ENCODE measurements at places on chromosomes 13 and 19. TPM values are rescaled to one million over a fixed set of nuclear protein-coding genes. Genes with fewer than 3 reads are reported as not detected.

Gene NLRP5
- total RNA-seq, result not detected

DNA sequence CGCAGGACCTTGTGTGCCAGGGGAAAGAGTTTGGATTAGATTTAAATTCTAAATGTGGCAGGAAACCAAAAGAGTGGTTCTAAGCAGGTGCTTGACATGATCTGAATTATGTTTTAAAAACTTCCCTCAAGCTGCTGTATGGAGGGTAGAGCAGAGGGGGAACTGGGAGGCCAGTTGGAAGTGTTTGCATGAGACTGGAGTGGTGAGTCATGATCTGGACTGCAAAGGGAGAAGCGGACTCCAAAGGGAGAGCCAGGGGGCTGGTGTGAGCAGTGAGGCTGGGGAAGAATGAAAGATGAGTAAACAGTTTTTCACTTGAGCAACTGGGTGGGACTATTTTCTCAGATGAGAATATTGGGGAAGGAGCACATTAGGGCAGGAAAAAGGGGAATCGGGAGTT, 206.1 kb downstream of the DNAJC15 start:
- no peak for DNase-seq

DNA sequence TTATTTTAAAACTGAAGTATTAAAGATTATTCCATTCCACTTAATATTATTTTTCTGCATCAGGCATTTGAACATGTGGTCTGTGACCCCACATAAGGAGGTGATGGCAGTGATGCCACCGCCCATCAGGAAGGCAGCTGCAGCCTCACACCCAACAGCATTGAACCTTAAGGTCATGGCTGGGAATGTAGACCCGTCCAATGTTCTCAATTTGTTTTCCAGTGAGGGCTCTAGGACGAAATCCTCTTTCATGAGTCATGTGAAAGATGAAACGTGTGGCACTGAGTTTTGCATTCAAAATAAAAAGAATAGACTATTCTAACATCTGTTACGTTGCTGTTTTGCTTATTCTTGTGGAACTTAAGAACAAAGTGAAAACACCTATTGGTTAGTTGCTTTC, 74.5 kb upstream of the ANKRD10 start:
- DNase-seq, result no peak

- peak; percentile 56 for DNase-seq
These were observed 250 bp downstream of the SPRY2 start for GRCh38 chr13:80340651-80341100.

Gene GNG7
- 4.2 TPM for total RNA-seq

DNA sequence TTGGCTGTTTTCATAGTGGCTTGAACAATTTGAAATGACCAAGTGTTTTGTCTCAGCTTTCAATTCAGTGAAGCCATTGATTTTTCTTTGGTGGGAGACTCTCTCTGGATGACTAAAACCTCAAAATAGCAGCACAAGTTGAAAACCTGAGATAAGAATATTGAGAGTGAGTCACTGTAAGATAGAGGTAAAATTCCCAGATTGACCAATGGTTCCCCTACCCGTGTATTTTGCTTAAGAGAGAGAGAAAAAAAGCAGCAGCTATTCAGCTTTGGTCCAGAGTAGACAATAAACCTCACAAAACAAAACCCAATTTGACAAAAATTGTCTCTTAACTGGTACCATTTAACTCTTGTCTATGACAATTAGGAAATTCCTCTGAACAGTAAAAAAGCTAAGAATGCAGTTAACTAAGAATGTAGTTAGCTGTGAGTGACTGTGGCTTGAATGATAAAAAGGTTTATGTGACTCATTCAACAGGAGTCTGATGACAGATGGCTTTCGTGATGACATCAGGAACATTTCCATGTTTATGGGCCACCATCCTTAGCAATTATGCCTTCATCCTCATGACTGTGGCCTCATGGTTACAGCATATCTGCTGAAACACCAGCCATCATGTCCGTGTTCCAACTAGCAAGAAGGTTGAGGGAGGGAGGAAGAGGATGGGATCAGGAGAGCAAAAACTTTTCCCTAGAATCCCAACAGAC, 356.9 kb downstream of the NDFIP2 start:
- no peak for DNase-seq

Gene LILRA6
- not detected for total RNA-seq

DNA sequence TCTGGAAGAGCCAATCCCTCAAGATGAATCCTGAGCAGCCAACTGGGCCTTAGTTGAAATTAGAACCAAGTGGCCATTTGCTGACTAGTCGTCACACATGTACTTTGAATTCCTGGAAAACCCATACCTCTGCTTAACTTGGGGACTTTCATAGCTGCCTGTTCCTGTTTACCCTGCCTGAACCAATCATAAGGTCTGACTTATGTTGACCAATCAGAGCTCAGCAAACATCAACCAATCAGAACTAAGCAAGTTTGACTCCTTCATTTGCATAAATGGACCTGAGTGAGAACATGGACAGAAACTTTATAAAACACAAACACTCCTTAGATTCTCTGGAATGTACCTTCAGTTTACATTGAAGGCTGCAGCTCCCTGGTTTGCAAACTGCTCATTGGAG, 50.8 kb downstream of the LATS2 start:
- DNase-seq, result no peak

Gene CEACAM4
- not detected for total RNA-seq

- DNase-seq, result no peak
These were observed 63.8 kb upstream of the RXFP2 start for GRCh38 chr13:31675440-31675953.

Gene SMIM44
- not detected for total RNA-seq

DNA sequence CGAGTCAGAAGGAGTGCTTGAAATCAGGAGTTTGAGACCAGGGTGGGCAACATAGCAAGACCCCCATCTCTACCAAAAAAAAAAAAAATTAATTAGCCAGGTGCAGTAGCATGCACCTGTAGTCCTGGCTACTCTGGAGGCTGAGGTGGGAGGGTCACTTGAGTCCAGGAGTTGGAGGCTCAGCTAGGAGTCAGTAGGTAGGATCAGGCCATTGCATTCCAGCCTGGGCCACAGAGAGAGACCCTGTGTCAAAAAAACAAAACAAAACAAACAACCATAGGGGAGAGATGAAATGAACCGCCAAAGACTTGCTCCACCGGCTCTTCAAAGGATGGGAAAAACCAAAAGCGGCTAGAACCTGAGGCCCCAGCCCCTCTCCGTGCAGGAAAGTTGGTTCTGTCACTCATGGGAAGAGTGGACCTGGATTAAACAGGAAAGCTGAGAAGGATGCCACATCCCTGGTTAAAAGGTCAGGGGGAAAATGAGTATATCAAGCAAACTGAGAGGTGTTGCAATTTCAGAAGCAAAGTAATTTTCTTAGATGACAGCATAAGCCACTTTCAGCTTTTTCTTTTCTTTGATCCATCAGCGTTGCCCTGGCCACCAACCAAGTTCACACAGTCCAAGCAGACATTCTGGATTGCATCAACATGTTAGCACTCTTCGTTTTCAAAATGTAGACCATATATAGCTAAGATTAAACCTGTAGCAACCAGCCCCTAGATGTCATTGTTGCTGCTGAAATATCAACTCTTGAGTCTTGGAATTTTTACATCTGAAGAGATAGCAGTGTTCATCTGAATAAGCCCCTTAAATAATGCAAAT, 8.9 kb upstream of the ZNF507 start:
- no peak for DNase-seq

- DNase-seq, result no peak
These were observed 1994.2 kb upstream of the PCDH20 start for GRCh38 chr13:63409791-63410351.

DNA sequence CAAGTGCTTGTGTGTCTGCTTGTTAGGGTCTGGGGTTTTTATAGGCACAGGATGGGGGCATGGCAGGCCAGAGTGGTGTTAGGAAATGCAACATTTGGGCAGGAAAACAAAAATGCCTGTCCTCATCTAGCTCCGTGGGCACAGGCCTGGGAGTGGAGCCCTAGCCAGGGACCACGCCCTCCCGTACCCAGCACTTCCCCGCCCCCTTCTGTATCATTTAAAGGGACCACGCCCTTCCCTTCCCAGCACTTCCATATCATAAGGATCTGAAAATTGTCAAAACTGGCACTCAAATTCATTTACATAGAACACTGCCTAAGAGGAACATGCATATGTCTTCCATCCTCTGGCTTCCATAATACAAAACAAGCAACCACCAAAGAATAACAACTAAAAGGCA, 185.8 kb downstream of the B3GLCT start:
- no peak for DNase-seq

- DNase-seq, result no peak
These were observed 26.8 kb upstream of the ADGRE5 start for GRCh38 chr19:14354445-14354844.

GRCh38 chr13:79604752-79605151, 123.8 kb downstream of the NDFIP2 start:
- DNase-seq, result no peak

Gene TDRD12
- total RNA-seq, result 0.94 TPM

Gene CRX
- not detected for total RNA-seq

- no peak for DNase-seq
These were observed 20.0 kb upstream of the LGALS14 start for GRCh38 chr19:39684267-39684666.

Gene ZNF154
- 42.7 TPM for total RNA-seq

DNA sequence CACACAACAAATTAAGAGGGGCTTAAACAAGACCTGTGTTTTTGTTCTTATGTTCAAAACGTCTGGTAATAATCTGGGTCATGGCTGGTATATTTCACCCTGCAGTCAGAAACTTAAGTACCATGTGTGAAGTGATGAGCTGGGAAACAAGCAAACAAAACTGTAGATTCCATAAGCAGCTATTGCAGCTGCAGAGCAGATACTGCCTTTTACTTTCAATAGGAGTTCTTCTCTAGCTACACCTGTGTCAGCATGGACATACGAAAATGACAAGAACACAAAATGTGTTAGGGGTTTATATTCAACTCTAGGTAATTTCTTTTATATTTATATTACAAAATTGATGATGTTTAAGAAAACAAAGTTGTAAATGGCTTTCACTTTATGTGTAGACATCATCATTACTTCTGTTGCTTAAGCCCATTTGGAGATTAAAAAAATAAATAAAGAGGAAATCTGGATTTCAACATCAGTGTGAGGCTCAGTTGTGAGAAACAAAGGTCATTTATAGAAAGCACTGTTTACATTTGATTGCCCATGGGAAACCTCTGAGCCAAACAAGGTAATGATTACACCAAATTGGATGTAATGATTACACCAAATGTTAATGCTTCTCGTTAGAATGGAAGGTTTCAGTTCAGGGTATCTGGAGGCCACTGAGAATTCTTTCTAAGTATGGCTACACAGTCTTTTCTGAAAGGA, 451.0 kb upstream of the SLC10A2 start:
- no peak for DNase-seq

- no peak for DNase-seq
These were observed 28.3 kb downstream of the RCBTB2 start for GRCh38 chr13:48504606-48505005.

DNA sequence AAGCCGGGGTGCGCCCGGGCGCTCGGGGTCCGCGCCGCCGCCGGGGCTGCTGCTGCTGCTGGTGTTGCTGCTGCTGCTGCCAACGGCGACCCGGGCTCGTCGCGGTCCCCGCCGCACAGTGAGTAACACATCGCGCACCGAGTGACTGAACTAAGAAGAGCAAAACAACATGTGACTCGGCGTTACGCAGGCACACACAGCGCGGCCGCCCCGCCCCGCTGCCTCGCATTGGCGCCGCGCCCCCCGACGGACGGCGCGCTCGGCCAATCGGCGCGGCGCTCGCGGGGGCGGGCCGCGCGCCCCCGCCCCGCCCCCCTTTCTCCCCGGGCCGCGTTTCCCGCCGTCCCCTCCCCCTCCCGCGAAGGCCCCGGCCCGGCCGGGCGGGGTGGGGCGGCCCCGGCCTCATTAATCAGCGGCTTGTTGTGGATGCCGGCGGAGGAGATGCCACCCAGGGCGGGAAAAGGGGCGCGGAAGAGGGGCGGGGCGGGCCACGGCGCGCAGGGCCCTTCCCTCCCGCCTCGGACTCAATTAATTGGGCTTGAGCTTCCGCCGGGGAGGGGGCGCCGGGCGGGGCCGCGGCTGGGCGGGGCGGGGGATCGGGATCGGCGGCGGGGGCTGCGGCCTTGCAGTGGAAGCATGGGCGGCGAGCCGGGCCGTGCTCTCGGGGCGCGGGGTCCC, at the start of gene IRS2:
Gene IRS2 (minus strand): TSS at position 127 of the 678 bp plus-strand sequence. CDS start 530 bp downstream, outside the sequence.
- DNase-seq, result peak; percentile 93

DNA sequence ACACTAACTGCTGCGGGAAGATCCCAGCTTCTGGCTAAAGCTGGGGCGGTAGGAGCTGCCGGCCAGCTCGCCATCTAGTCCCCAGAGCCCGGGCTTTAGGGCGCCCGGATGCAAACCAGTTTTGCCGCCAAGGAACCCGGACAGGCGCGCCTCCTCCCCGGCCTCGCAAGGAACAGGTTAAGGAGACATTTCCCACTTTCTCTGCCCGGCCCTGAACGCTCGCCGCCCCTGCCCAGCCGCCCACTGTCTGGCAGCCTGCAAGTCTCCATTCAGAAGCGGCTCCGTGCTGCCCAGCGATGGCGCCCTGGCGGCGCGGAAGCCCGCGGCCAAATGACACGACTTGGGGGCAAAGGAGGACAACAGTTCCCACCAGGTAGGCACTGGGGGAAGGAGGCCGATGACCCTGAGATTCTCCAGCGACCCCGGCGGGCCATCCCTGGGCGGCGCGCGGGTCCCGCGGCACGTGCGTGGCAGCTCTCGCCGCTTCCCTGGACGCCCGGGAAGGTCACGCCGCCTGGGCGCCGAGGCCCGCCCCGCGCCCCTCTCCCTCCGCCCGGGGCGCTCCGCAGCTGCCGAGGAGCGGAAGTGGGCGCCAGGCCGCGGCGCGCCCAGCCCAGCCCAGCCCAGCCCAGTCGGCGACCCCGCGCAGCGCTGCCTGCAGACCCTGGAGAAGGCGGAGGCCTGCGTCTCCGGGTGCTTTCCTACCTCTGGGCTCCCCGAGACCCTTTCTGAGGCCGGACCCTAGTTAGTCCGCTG, 42.2 kb upstream of the HNRNPA1L2 start:
- no peak for DNase-seq

GRCh38 chr19:51473009-51473707, 5.2 kb upstream of the CEACAM18 start:
- peak; percentile 27 for DNase-seq

DNA sequence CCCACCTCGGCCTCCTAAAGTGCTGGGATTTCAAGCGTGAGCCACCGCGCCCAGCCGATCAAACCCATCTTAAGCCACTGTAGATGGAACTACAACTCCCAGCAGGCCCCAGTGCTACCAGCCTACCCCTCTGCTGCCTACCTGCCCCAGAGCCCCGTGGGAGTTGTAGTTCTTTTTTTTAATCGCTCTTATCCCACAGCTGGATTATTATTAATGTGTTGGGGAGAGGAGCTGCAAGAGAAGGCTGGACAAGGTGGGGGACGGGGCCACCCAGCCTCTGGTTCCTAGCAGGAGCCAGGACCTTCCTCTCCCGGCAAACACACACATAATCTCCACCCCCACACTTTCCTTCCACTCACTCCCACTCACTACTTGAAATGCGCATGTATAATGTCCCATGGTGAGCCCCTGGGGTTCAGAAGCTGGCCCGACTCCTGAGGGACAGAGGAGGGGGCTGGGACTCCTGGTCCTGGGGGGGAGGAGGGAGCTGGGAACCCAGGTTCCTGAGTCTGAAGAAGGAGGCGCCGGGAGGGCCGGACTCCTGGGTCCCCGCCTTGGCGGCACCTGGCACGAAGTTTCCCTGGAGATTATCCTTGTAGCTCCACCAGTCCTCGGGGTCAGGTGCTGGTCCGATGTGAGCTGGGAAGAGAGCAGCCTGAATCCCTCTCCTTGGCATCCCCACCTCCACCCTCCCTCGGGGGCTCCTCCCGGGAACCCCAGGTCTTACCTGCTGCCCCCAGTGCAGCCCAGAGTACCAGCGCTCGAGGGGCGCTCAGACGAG, 958 bp downstream of the CA11 start:
- DNase-seq, result peak; percentile 79

- no peak for DNase-seq
These were observed 1.6 kb downstream of the FSTL3 start for GRCh38 chr19:677601-678436.

GRCh38 chr19:55109527-55110291, 7.7 kb downstream of the PPP1R12C start:
- DNase-seq, result no peak

Data from occipital lobe (tissue), 3 donors.